ENCODE measurements at places on chromosomes 5 and 9.

DNA sequence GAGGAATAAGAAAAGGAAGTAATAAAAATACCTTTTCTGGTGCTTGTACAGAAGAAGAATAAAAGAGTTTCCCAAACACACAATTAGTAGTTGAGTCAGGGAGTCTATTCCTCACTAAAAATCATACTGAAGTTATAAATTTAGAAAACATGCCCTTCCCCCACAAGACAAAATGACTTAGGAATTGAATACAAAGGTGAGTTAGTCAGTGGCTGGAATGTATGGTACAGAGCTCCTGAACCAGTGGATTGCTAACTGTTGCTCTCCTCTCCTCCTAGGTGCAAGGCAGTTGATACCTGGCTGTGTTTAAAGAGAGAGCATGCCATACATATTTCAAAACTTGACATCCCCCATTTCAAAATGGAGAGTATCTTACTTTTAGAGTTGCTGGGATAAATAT, 1.9 kb downstream of the GDA start:
- no peak for DNase-seq

GRCh38 chr5:132425009-132425937, 55.8 kb downstream of the SLC22A5 start:
- DNase-seq: peak; percentile 57

DNA sequence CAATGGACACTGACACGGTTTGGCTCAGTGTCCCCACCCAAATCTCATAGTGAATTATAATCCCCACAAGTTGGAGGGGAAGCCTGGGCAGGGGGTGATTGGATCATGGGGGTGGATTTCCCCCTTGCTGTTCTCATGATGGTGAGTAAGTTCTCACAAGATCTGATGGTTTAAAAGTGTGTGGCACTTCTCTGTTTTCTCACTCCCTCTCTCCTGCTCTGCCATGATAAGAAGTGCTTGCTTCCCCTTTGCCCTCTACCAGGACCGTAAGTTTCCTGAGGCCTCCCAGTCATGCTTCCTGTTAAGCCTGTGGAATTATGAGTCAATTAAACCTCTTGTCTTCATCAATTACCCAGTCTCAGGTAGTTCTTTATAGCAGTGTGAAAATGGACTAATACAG, 115.8 kb upstream of the KIF2A start:
- no peak for DNase-seq

DNA sequence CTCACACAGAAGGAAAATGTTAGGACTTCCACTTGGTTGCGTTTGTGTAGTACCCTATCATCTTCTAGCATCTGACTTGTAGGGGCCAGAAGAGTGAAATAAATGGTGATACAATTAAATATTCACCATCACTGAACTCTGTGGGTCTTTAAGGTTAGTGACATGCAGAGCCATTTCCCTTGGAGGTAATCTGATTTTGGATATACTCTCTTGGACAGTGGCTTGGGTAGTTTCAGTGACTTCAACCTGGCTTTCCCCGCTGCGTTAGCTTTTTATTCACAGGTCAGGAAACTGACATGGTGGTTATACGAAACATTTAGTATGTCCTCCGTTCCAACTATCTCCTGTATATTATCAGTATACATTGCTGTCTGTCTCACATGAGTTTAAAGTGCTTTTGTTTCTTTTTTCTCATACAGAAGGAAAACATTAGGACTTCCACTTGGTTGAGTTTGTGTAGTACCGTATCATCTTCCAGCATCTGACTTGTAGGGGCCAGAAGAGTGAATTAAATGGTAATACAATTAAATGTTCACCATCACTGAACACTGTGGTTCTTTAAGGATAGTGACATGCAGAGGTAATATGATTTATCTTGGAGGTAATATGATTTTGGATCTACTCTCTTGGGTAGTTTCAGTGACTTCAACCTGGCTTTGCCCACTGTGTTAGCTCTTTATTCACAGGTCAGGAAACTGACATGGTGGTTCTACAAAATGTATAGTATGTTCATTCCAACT, 883.6 kb downstream of the TAF11L14 start:
- DNase-seq: no peak

- no peak for DNase-seq
These were observed 60.5 kb downstream of the CTSL start for GRCh38 chr9:87786423-87786822.

GRCh38 chr9:26033336-26033735, 355.1 kb upstream of the TUSC1 start:
- no peak for DNase-seq

DNA sequence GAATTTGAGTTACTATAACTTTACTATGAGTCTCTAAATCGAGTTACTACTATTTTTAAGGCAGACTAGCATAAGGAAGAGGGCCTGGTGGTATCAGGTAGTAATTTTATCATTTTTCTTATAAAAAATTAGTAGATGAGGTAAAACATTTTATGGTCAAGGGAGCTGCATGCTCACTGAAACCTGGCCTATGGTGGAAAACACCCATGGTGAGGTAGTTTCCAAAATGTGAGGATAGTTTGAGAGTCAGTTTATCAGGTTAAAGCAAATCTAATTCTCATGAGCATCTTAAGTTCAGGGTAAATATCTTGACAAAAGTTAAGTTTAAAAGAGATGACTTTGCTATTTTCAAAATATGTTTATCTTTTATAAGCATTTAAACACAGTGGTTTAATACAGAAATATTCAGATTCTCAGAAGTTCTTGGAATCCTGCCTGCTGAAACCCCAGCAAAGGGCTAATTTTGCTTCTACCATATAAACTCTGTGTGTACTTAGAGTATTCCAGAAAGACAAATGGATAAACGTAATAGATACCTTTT, 10.0 kb downstream of the DDX4 start:
- no peak for DNase-seq

DNA sequence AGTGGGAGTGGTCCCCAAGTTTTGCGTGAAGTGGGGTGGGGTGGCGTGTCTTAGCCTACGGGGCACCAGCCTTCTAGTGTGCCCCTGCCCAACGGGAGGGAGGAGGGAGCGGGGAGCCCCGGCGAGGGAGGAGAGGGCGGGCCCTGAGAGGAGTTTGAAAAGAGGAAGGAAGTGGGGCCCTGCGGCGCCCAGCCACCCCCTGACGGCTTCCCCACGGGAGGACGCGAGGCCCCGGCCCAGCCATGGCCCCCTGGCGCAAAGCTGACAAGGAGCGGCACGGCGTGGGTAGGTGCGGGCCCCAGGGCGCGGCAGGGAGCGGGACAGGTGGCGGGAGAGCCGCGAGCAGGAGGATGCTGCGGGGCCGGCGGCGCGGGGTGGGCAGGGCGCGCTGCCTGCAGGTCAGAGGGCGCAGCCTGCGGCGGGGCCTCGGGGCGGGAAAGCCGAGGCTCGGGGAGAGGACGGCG, at the start of gene DOCK2:
Gene DOCK2, plus strand, starts transcription at position 191 of the 464 bp plus-strand sequence. Its CDS starts 52 bp downstream, at position 243.
- peak; percentile 45 for DNase-seq

DNA sequence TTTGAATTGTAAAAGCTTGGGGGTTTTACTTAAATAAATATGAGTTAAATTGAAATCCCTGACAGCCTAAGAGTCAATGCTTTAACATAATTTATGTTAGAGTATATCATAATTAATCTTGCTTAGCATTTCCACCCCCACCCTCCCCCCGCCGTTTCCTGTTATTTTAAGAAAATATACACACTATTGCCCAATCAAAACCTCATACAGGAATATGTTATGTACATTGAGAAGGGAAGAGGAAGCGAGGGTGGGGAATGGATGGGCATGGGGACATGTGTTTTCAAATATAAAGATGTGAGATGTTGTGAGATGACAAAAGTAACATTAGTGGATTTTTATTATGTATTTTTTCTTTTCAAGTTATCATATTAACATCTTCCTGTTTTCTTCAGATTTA, 561.1 kb upstream of the MEF2C start:
- no peak for DNase-seq

Data from effector memory CD8-positive, alpha-beta T cell (primary cell).